ENCODE measurements at places on chromosomes 3 and 15.

GRCh38 chr15:74460298-74460697 is 662 bp downstream of the UBL7 start:
- DNase-seq = no peak

- DNase-seq = no peak
Observed at GRCh38 chr3:101300073-101300472, 20.3 kb downstream of the IMPG2 start.

GRCh38 chr3:137768361-137769321 is 4.5 kb downstream of the SOX14 start:
- DNase-seq = no peak

DNA sequence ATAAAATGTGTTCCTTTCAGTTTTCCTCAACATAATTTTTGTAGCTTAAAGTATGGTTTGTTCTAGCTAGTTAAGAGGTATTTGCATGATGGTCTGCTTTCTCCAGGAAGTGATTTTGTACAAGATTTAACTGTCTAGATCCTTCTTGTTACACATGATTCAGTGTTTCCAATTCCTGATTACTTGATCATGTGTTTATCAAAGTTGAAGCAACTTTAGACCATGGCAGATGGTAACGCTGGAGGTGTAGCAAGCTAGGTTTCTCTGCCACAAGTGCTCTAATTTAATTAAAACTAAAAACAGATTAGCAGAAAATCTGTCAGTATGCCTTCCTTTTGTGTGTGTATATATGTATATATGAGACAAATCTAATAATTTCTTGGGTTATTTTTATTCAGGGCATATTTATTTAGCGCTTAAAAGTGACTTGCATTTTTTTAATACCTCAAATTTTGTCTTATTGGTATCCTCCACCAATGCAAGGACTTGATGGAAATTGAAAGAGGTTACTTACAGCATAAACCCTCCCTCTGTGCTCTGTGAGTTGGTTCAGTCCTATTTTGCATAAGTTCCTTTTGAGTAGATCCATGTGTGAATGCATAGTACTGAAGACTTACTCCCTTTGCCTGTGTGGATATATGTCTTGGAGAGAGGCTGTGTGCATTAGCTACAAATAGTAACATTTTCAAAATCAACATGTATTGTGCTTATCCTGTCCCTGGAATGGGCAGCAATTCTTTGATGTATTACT is 157.3 kb upstream of the CGNL1 start:
- DNase-seq = peak; percentile 24

DNA sequence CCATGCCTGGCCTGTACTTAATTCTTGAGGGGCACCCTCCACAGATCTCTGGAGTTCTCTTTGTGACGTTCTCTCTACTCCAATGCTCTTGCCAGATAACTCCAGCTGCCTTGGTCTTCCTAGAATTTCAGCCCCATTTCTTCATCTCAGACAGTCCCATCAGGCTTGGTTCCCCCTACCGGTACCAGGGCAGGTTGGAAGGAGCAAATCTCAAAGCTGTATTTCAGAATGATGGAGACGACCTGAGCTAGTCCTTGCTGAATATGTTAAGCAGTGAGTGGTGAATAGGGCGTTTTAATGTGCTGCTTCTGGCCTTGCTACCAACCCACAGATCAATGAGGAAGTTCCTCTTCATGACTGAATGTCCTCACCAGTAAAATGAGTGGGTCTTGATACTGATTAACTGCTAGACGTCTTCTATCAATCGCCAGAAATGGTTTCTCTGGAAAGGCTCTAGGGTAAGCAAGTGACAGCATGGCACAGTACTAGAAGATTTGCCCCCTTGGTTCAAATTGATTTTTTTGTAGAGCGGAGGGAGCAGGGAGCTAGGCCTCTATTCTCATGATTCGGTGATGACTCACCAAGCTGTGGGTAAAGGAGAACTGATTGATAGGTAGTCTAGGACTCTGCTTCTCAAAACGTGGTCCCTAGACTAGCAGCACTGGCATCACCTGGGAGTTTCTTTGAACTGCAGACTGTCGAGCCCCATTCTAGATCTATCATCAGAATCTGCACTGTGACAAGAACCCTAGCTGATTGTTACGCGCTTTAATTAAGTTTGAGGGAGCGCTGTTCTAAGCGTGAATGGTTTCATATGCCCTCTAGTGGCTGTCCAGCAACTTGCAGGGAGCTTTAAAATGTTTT is 67.8 kb downstream of the UBP1 start:
- DNase-seq = peak; percentile 14

DNA sequence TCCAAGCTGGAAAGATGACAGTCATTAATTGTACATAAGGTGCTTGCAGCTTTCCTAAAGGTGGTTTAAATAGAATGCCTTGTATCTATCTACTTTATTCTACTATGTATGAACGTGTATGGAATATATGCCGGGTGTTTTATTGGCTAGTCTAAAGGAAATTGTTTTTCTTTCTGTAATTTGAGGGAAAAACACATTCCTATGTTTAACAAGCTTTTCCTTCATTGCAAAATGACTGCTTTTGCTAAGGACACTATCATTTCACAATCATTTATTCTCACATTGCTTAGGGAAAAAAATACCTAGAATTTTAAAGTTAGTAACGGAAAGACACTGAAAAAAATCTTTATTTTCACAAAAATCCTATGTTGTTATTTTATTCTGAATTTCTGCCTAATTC is 141.7 kb downstream of the WDR76 start:
- no peak for DNase-seq

- no peak for DNase-seq
Observed at GRCh38 chr15:83845230-83845629, 191.3 kb downstream of the ADAMTSL3 start.

DNA sequence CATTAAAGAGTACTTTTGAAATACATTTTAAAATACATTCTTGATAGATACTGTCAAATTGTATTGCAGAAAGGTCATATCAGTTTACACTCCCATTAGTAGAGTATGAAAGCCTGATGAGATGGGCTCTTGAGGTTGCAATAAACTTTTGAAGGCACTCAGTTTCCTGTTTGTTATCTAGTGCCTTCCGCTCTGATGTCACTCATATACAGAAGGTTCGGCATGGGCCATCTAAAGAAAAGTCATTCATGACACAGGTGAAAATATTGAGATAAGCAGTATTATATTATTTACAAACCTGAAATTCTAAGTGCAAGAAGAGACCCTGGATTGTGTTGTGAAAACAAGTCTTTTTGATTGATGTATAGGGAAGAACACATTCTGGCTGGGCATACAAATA is 36.5 kb upstream of the DENND4A start:
- DNase-seq = no peak

DNA sequence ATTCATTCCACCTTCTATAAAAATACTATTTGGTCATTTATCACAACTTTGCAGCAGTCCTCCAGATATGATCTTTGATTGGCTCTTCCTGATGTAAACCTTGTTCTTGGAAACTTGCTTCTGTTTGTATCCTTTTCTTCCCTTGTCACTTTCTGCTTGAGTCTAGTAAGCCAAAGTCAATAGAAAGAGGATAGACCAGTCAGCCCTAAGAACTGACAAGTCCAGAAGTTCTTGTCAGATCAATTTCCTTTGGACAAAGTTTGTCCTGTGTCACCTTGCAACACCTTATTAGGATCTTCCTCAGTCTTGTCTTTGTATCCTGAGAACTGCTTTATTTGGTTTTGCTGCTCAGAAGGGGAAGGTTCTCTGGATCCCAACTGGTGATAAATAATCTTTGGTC is 87.9 kb upstream of the CCDC54 start:
- DNase-seq = no peak

GRCh38 chr3:192171213-192171612 is 556.1 kb downstream of the FGF12 start:
- no peak for DNase-seq

DNA sequence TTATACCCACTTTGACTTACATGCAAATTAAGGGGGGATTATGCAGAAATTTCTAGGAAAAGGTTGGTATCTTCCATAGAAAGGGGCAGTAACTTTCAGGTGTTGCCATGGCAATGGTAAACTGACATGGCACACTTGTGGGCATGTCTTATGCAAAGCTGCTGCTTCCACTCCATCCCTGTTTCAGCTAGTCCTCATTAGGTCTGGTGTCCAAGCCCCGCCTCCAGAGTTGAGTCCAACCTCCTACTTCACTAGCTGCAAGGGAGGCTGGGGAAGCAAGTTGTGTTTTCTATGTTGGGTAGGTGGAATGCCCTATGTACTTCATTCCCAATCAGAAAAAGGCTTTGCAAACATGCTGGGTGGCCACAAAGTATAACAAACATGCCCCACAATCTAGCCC is 14.7 kb upstream of the KLHL40 start:
- no peak for DNase-seq

- DNase-seq = no peak
Observed at GRCh38 chr3:87179642-87180041, 47.5 kb upstream of the CHMP2B start.

- peak; percentile 36 for DNase-seq
Observed at GRCh38 chr15:59138243-59138642, 33.3 kb downstream of the CCNB2 start.

GRCh38 chr3:171116365-171116764 is 89.8 kb upstream of the SLC2A2 start:
- DNase-seq = no peak

GRCh38 chr15:31402511-31403056 is 75.9 kb downstream of the KLF13 start:
- DNase-seq = no peak

- DNase-seq = no peak
Observed at GRCh38 chr3:128439226-128439625, 27.5 kb downstream of the DNAJB8 start.

DNA sequence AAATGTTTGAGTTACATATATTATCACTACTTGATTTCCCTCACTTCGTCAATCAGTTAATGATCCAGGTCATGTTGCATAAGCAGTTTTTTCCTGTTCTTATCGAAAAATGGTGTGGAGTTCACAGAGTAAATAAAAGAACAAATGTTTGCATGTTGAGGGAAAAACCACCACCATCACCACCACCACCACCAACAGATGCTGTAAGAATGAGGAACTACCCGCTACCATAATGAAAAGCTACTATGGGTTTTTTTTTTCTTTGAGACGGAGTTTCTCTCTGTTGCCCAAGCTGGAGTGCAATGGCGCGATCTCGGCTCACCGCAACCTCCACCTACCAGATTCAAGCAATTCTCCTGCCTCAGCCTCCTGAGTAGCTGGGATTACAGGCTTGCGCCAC is 27.6 kb downstream of the RUBCN start:
- DNase-seq = no peak

DNA sequence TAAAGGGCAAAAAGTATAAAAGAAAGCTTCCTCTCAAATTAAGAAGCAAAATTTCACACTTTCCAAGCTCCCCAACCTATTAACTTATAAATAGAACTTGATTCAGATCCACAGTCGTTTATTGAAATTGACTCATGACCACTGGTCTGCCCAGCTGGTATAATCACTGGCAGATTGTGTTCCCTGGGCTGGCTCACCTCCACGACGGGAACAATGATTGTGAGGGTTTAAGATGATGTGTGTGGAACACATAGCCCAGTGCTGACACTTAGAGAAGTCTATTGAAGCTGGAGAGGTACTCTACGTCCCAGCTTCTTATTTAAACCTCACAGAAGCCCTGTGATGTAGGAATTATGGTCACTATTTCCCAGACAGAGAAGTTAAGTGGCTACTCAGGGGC is 90.4 kb downstream of the MB21D2 start:
- no peak for DNase-seq

DNA sequence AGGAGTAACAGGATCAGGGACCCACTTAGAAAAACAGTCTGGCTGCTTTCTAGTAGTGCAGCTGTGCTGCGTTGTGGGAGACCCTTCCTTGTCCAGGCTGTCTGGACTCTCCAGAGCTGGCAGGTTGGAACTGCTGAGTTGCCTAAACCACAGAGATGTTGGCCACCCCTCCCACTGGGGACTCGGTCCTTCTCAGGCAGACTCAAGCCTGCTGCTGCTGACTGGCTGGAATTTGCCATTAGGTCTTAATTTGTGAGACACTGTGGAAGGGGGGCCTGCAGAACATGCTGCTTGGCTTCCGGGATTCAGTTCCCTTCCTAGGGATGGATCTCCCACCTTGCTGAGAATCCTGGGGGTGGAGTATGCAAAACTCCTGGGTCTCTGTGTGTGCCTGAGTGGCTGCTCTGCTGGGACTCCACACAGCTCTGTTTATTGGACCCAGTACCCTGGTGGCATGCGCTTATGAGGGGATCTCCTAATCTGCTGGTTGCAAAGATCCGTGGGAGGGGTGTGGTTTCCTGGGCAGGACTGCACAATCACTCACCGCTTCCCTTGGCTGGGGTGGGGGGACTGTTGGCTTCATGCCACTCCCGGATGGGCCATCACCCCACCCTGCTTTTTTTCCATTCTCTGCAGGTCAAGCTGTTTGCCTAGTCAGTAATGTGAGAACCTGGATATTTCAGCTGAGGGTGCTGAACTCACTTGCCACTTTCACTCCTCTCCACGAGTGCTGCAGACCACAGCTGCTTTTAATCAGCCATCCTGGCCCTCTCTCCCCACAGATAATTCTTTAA is 150.5 kb downstream of the CFAP20DC start:
- DNase-seq = peak; percentile 95

DNA sequence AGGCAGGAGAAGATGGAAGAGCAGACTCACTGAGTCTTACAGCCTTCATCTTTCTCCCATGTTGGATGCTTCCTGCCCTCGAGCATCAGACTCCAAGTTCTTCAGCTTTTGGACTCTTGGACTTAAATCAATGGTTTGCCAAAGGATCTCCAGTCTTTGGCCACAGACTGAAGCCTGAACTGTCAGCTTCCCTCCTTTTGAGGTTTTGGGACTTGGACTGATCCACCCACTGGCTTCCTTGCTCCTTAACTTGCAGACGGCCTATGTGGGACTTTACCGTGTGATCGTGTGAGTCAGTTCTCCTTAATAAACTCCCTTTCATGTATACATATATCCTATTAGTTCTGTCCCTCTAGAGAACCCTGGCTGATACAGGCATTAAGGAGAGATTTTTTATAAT is 62.4 kb upstream of the TNIK start:
- no peak for DNase-seq

DNA sequence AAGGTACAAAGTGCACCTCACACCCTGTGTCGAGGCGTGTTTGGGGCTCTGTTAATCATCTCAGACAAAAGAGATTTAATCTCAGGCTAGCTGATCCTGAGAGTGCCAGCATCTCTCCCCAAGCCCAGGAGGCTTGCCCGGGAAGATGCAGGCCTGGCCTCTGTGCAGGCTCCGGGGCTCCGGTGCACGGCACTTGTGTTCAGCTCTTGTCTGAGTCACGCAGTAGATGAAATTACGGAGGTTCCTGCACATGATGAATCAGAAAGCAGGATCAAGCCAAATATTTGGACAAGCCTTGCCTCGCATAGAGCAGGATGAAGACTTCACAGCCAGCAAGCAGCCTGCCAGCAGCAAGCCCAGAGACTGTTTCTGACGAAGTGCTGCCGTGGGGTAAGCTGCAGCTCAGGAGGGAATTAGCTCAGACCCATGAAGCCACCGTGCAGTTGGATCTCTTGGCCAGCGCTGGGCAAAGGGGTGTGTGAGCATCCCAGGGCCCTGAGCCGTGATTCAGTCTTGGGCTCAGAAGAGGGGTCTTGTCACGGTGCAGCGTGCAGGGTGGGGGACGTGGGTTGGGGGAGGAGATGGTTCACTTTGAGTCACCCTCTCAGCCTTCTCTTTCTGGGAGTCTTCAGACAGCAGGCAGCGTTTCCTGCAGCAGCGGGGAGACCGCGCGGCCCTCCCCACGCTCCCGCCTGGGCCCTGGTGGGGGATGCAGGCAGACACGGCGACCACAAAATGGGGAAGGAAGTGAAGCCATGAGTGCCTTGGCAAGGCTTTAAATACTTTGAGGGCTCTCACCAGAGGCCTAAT is 89.2 kb upstream of the MEF2A start:
- no peak for DNase-seq
